ENCODE measurements at places on chromosomes 13 and 19. TPM values are rescaled to one million over a fixed set of nuclear protein-coding genes. Genes with fewer than 3 reads are reported as not detected.

DNA sequence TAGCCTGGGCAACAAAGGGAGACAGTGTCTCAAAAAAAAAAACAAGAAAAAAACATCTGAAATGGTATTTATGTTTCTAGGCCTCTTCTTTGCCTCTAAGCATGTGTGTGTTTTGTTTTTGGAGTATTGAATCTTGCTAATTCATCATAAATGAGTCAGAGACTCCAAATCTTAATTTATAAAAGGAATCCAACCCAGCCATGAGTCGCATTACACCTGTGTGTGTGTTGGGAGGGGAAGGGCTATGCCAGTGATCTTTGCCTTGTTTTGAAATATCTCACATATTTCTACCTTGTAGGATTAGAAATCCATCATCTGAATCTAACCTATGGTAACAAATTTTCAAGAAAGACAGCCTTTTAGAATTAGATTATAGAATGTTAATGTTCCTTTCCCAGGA, 4.0 kb downstream of the ZNF331 start:
- peaks cover 4% of the 10 kb centered on the region for H3K36me3 ChIP-seq
- no peak overlapping the region for H3K4me3 ChIP-seq
- DNase-seq, result no peak
- no peak overlapping the region for H3K27ac ChIP-seq

GRCh38 chr13:95343944-95344343, 42.7 kb upstream of the ABCC4 start:
- no peak overlapping the region for H3K27ac ChIP-seq
- H3K27me3 ChIP-seq, result no peaks in the 10 kb centered on the region
- DNase-seq, result no peak
- no peaks in the 10 kb centered on the region for H3K36me3 ChIP-seq

GRCh38 chr19:9967326-9967725, 31.0 kb upstream of the OLFM2 start:
- no peak for DNase-seq
- no peaks in the 10 kb centered on the region for H3K4me1 ChIP-seq
- peaks cover 16% of the 10 kb centered on the region for H3K36me3 ChIP-seq
- no peak overlapping the region for H3K27ac ChIP-seq
- H3K4me3 ChIP-seq, result no peak overlapping the region

- H3K4me1 ChIP-seq, result no peaks in the 10 kb centered on the region
- no peaks in the 10 kb centered on the region for H3K36me3 ChIP-seq
- no peak overlapping the region for H3K4me3 ChIP-seq
- DNase-seq, result no peak
- H3K27me3 ChIP-seq, result no peaks in the 10 kb centered on the region
These were observed 11.3 kb downstream of the NMRK2 start for GRCh38 chr19:3944018-3944721.

DNA sequence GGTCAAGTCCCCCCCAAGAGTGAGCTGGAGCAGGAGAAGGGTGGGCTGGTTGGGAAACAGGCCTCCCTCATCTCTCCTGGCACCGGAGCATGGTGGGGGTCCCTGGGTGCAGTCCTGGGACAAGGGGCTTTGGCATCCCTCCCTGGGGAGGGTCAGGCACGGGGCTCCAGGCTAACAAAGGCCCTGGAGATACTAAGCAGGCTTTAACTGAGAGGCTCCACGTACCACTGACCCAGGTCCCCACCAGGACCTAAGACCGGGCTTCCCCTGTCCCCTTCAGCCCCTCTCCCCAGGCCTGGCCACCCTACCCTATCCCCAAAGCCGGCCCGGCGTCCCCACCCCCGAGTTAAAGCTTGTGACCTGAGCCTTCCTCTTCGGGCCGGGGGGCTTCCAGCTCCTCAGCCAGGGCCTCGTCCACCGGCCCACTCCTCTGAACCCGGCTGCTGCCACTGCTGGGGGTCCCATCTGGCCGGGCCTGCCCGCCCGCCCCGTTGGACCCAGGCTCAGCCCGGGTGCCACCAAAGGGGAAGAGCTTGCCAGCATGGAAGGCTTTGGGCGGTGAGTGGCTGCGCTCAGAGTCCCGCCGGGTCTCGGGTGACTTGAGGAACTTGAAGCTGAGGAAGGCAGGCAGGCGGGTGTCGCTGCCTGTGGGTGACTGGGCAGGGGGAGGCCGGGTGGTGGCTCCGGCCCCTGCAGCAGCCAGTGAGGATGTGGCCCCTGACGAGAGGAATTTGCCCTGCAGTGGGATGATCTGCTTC, 10.1 kb downstream of the ANO8 start:
- peaks cover 7% of the 10 kb centered on the region for H3K27me3 ChIP-seq
- H3K36me3 ChIP-seq, result no peaks in the 10 kb centered on the region
- H3K4me1 ChIP-seq, result peaks cover 30% of the 10 kb centered on the region

DNA sequence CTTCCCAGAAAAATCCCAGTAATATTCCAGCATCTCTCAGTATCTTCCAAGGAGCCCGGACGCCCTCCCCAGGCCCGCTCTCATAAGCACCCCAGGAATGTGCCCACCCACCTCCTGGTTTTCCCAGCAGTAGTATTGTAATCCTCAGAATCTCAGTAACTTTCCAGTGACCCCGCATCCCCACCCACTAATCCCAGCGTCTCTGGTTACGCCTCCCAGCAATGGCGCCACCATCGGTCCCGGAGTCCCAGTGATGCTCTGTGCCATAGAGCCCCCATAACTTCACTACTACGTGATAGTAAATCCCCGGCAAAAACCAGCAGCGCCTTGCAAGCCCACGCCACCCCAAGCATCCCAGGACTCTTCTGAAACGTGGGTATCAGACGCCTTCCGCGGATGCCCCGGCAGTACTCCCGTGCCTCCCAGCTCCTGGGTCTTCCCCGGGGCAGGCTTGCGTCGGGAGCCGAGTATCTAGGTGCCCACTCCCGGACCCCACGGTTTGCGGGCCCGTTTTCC, 928 bp upstream of the PNPLA6 start:
- peak overlapping the region; percentile 96 for H3K4me3 ChIP-seq
- peaks cover 19% of the 10 kb centered on the region for H3K4me1 ChIP-seq
- peak overlapping the region; percentile 92 for H3K27ac ChIP-seq
- no peaks in the 10 kb centered on the region for H3K36me3 ChIP-seq

GRCh38 chr19:18523841-18524240, 2.0 kb upstream of the ELL start:
- H3K4me1 ChIP-seq, result peaks cover 19% of the 10 kb centered on the region
- no peaks in the 10 kb centered on the region for H3K27me3 ChIP-seq
- H3K36me3 ChIP-seq, result no peaks in the 10 kb centered on the region

DNA sequence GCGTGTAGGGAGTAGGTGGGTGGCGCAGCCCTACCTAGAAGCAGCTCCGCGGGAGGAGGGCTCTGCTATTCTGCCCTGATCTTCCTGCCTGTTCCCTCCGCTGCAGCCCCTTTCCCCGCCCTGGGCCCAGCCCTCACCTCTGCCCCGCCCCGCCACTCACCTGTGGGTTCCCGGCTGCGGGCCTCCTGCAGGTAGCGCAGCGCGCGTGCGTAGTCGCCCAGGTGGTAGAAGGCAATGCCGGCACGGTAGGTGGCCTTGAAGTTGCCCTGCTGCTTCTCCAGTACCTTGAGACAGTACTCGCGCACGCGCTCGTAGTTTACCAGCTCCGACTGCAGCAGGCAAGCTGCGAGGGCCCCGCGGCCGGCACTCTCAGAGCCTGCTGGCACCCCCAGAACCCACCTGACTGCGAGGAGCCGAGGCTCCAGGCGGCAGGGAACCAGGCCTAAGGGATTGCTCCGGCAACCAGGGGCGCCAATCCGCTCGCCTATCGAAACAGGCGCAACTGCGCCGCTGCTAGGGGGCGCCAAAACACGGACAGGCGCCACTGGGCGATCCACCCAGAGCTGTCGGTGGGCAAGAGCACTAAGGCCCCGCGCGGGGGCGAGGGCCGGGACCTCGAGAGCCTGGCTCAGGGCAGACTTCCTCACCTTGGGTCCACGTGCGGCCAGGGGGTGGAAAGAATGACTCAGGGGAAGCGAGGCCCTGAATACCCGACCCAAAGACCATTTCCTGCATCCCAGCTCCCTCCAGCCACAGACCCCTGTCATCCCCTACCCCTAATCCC, 965 bp downstream of the TTC9B start:
- H3K4me1 ChIP-seq, result peaks cover 19% of the 10 kb centered on the region
- no peaks in the 10 kb centered on the region for H3K36me3 ChIP-seq
- no peak overlapping the region for H3K27ac ChIP-seq
- no peak for DNase-seq
- H3K27me3 ChIP-seq, result peaks cover 12% of the 10 kb centered on the region

DNA sequence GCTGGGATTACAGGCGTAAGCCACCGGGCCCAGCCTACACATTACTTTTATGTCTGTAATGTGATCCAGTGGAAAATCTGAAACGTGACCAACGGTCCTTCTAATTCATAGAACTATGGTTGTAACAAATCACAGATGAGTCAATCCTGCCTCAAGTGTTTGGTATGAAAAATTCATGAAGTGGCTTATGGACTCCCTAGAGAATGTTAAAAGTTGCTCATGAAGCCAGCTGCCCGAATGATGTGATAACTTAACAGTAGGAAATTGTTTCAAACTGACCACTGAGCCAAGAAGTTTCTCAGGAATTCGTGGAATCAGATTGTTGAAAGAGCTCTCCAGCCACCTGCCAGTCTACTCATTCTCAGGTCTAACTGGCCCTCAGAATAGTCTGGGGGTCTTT, 59.4 kb upstream of the FARP1 start:
- H3K4me3 ChIP-seq, result no peak overlapping the region
- no peaks in the 10 kb centered on the region for H3K27me3 ChIP-seq
- no peak overlapping the region for H3K27ac ChIP-seq

GRCh38 chr19:32465176-32465575, 59.6 kb downstream of the DPY19L3 start:
- no peak for DNase-seq
- H3K27me3 ChIP-seq, result no peaks in the 10 kb centered on the region
- H3K36me3 ChIP-seq, result no peaks in the 10 kb centered on the region
- H3K27ac ChIP-seq, result no peak overlapping the region
- no peak overlapping the region for H3K4me3 ChIP-seq

DNA sequence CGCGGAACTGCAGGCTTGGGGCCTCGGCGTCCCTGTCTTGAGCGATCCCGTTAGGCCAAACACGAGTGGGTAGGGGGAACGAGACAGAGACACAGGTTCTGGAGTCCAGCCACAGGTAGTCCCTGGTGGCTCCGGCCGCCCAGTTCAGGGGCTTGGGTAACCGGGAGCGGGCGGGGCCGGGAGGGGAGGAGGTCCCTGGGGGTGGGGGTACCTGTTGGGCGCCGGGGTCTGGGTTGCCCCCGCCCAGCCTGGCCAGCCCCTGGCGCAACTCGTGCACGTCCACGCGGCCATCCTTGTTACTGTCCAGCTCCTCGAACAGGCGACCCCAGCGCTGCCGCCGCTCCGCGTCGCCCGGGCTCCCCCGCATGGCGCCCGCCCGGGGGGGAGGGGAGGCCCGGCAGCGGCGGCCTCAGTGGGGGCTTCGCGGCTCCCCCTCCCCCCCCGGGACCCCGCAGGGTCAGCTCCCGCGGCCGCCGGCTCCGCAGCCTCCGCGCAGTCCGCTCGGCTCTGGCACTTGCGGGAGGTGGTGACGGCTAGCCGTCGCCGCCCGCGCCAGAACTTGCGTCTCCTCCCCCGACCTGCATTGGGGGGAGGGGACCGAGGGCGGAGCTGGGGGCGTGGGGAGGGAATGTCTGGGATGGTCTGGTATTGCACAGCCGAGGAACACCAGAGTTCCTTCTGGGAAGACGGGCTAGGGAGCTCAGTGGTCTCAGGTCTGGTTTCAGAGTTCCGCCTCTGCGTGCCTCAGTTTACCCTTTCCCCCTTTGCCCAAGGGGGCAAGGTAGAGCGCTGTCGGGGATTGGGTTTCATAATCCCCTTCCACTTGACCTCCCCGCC, at the start of gene SLC25A23:
SLC25A23 (minus strand) TSS at position 531 of the 837 bp plus-strand sequence; CDS start at position 367, 164 bp downstream.
- peak within 1 kb of the TSS; percentile 94 for H3K4me3 ChIP-seq
- no peak for DNase-seq
- peaks cover under 1% of the 10 kb centered on the region for H3K36me3 ChIP-seq
- no peaks in the 10 kb centered on the region for H3K27me3 ChIP-seq
- peak within 1 kb of the TSS; percentile 68 for H3K27ac ChIP-seq

DNA sequence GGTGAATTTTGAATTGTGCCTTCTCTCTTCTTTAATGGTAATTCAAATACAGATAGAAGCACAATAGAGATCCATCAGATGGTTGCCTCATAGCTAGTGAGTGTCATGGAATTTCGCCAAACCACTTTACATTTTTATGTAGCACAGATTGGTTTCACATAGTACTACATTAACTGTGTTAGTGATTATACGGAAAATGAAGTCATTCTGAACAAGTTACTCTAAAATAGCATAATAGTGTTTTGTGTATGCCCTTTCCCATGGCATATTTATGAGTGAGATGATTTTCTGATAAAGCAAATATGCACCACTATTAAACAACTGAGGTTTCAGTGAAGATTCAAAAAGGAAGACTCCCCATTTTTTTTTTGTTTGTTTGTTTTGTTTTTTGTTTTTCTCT, 1623.5 kb downstream of the PCDH9 start:
- H3K27ac ChIP-seq, result no peak overlapping the region
- no peaks in the 10 kb centered on the region for H3K4me1 ChIP-seq
- H3K27me3 ChIP-seq, result no peaks in the 10 kb centered on the region
- no peak for DNase-seq
- H3K4me3 ChIP-seq, result no peak overlapping the region
- no peaks in the 10 kb centered on the region for H3K36me3 ChIP-seq

- no peak for DNase-seq
- H3K4me3 ChIP-seq, result no peak overlapping the region
- H3K36me3 ChIP-seq, result no peaks in the 10 kb centered on the region
- no peaks in the 10 kb centered on the region for H3K27me3 ChIP-seq
- H3K4me1 ChIP-seq, result peaks cover 18% of the 10 kb centered on the region
These were observed 3.2 kb downstream of the APLP1 start for GRCh38 chr19:35871611-35872010.

- H3K27ac ChIP-seq, result no peak overlapping the region
- no peak for DNase-seq
- H3K36me3 ChIP-seq, result no peaks in the 10 kb centered on the region
- H3K4me3 ChIP-seq, result no peak overlapping the region
These were observed 40.8 kb downstream of the IER2 start for GRCh38 chr19:13190781-13191540.

GRCh38 chr13:69793783-69794453, 313.7 kb upstream of the ATXN8OS start:
- H3K27ac ChIP-seq, result no peak overlapping the region
- H3K4me1 ChIP-seq, result no peaks in the 10 kb centered on the region
- no peak for DNase-seq
- no peaks in the 10 kb centered on the region for H3K27me3 ChIP-seq
- H3K36me3 ChIP-seq, result no peaks in the 10 kb centered on the region
- no peak overlapping the region for H3K4me3 ChIP-seq

GRCh38 chr19:7197760-7198696, 96.2 kb downstream of the INSR start:
- H3K27me3 ChIP-seq, result no peaks in the 10 kb centered on the region
- H3K4me3 ChIP-seq, result peak overlapping the region; percentile 80
- peak overlapping the region; percentile 85 for H3K27ac ChIP-seq
- H3K36me3 ChIP-seq, result no peaks in the 10 kb centered on the region

The ZNF773 gene
- total RNA-seq, result 13.8 TPM

The SIGLEC5 gene
- total RNA-seq, result 0.49 TPM

The ZNF317 gene
- 17.2 TPM for total RNA-seq

The SYDE1 gene
- 31.9 TPM for total RNA-seq

The CLDN10 gene
- not detected for total RNA-seq

Measured in vagina (tissue), 2 donors.